Fibroblast of skin of abdomen (primary cell): ENCODE measurements at places on chromosomes 5 and 9.

DNA sequence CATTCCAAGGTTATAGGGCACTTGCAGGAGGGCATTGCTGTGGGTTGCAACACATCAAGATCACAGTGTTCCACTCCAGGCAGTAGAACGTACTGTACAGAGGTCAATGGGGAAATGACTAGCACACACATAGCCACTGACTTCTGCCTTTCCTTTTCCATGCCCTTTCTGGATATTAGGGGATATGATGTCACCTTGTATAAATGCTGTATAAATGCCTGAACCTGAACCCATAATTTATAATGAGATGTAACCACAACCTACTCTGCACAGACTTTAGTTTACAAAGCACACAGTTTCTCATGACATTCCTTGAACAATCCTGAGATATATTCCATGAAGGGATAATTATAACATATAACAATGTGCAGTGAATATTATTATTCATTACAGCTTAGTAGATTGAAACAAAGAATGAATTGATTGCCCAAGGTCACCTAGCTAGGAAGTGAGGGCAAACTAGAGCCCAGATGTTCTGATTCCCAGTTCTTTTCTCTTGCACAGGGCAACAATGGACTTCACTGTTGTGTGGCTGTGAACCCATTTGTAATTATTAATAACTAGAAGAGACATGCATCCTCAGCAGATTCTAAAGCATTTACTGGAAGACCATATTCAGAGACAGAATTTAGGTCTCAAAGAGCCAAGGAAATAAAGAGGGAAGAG lies 5.6 kb upstream of the ABLIM3 start:
- DNase-seq, result peak; percentile 74

DNA sequence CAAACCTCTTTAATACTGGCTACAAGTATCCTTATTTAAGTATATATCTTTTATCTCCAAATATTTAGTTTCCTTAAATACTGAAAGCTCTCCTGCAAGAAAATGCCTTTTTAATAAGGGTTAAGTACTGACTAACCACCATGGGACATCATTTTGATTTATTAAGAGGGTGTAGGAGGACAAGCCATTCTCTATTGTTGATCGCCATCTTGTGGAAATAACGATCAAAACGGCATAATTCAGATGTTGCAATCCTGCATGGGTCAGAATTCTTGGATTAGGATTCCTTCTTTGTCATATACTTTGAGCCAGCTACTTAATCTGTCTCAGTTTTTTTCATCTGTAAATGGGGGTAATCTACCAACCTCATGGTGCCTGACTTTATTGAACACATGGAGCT lies 28.7 kb upstream of the C5orf46 start:
- peak; percentile 39 for DNase-seq

- DNase-seq, result no peak
Measured at GRCh38 chr9:70147651-70148050, 104.0 kb downstream of the MAMDC2 start.

DNA sequence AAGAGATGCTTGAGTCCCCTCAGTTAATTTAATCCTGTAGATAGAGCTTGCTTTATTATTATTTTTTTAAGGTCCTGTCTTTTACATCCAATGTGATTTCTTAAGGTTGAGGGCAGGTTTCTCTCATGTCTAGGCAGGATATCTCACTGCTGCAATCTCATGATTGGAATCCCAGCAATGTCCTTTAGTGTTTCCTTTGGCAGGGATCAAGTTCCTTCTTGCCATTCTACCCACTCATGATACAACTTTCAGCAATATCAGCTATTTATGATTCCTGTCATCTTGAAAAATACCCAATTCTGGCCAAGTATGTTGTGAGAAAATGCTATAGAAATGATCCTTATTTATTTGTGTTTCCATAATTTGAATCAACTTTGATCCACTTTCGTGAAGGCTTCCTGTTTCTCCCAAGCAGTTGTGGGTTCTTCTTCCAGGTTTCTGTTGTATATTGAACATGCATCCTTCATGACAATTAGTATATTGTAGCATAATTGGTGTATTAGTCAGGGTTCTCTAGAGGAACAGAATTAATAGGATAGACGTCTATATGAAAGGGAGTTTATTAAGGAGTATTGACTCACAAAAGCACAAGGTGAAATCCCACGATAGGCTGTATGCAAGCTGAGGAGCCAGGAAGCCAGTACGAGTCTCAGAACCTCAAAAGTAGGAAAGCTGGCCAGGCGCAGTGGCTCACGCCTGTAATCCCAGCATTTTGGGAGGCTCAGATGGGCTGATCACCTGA lies 18.4 kb upstream of the VPS13A start:
- DNase-seq, result peak; percentile 50

DNA sequence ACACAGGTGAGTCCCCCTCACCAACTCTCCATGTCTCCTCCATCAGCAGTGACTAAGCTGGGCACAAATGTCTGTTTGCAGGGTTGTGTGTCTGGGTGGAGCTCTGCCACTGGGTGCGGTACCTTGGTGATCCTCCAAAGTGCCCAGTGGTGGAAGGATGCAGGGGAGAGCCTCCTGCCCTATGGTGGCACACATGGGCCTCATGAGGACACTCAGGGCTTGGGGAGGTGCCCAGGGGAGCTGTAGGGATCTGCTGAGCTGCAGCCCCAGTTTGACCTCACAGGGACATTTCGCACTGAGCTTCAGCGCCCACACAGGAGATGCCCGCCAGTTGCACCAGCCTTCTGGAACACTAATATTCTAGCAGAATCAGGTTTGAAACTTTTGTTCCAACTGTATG lies 29.5 kb downstream of the S1PR3 start:
- DNase-seq, result no peak

GRCh38 chr5:106894964-106895363 lies 775.8 kb downstream of the EFNA5 start:
- DNase-seq, result peak; percentile 40
